ENCODE measurements at places on chromosomes 4 and X. TPM values are rescaled to one million over a fixed set of nuclear protein-coding genes. Genes with fewer than 3 reads are reported as not detected.
A peak's percentile ranks its signal among the peaks of the same experiment; 100 is the strongest.

The EXOSC9 gene
- 56.2 TPM for total RNA-seq

- no peak for DNase-seq
Observed at GRCh38 chr4:89001647-89002445, 55.1 kb downstream of the FAM13A start.

DNA sequence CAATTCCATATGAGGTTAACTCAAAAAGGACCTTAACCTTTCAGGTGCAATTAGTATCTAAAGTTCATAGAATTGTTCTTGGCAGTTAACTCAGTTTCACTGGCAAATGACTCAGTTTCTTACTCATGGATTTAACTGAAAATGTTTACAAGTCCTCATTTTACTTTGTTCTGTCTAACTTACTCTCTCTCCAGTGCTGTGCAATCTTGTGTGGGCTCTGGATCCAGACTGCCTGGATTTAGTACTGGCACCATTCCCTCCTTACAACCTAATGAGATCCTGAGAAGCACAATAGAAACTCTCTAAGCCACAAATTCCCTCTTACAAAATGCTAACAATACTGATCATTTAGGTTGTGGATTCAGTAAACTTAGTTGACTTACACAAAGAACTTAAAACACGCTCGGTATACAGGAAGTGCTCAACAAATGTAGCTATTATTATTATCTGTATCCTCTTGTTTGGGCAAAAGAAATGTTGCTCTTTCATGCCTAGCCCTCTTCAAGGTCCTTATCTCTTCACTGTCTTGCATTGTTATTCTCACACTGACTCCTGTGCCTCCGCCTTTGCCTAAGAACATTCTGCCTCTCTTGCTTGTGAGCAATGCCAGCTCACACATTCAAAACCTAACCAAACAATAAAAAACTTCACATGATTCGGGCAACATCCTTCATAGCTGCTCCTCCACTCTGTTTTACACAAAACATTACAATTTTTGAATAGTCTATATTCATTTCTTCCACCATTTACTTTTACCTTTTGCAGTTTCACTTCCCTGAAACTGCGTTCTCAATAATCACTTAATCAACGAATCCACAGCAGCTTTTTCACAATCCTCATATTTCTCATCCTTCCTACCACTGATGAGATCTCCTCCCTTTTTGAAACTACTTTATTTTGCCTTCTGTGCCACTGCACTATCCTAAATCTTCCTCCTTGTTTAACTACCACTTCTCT lies 91.8 kb downstream of the PDE5A start:
- no peak for DNase-seq

GRCh38 chr4:109996526-109996925 lies 83.8 kb downstream of the EGF start:
- DNase-seq: no peak

- DNase-seq: no peak
Observed at GRCh38 chr4:62952366-62952765, 1456.9 kb downstream of the TECRL start.

- no peak for DNase-seq
Observed at GRCh38 chr4:304969-305680, at the start of gene ZNF732. Gene ZNF732 (minus strand): TSS chr4:305474. CDS start chr4:305310, 164 bp downstream.

GRCh38 chrX:31038575-31039326 lies 33.1 kb downstream of the FTHL17 start:
- DNase-seq: peak; percentile 26

- DNase-seq: no peak
Observed at GRCh38 chr4:153265306-153266047, 61.2 kb downstream of the TRIM2 start.

- DNase-seq: no peak
Observed at GRCh38 chrX:79181401-79181800, 36.9 kb downstream of the GPR174 start.

DNA sequence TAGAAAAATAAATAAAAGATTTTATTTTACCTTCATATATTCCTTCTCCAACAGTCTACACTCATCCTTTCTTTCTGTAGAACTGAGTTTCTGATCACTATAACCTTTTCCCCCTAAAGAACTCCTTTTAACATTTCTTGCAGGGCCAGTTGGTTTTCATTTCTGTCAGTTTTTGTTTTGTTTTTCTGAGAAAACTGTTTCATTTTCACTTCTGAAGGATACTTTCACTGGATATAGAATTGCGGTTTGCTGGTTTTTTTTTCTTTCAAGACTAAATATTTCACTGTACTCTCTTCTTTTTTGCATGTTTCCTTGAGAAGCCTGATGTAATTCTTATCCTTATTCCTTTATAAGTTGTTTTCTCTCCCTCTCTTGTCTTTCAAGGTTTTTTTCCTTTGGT lies 90.4 kb upstream of the EOLA2 start:
- no peak for DNase-seq

Data from activated CD4-positive, alpha-beta T cell treated with anti-CD3 and anti-CD28 coated beads, Interleukin-2, amount 10 ng/mL, durations not matched to agents 7 days and 5 days (primary cell).